ENCODE measurements at places on chromosomes 5 and 9. TPM values are rescaled to one million over a fixed set of nuclear protein-coding genes. Genes with fewer than 3 reads are reported as not detected.

DNA sequence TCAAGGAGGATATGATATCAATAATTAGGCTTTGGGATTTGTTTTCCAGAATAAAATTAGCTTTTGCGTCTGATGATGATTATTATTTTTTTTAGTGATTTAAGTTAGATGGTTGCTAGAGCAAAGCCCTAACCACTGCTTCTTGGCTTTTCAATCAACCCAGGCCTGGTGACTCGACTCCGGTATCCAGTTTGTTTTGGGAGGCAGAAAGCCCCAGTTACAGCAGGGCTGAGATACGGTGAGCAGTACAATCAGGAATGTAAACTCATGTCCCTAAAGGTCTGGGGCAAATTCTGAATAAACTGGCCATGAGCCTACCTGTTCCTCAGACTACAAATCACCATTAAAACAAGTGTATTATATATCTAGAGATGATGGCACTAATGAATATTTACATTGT, 24.4 kb upstream of the CYFIP2 start:
- H3K36me3 ChIP-seq: no peaks in the 10 kb centered on the region
- DNase-seq: no peak
- H3K4me3 ChIP-seq: no peak overlapping the region
- no peaks in the 10 kb centered on the region for H3K4me1 ChIP-seq

GRCh38 chr9:79220251-79220650, 351.5 kb upstream of the TLE4 start:
- no peak for DNase-seq
- H3K36me3 ChIP-seq: no peaks in the 10 kb centered on the region
- H3K27me3 ChIP-seq: no peaks in the 10 kb centered on the region
- H3K4me1 ChIP-seq: no peaks in the 10 kb centered on the region

DNA sequence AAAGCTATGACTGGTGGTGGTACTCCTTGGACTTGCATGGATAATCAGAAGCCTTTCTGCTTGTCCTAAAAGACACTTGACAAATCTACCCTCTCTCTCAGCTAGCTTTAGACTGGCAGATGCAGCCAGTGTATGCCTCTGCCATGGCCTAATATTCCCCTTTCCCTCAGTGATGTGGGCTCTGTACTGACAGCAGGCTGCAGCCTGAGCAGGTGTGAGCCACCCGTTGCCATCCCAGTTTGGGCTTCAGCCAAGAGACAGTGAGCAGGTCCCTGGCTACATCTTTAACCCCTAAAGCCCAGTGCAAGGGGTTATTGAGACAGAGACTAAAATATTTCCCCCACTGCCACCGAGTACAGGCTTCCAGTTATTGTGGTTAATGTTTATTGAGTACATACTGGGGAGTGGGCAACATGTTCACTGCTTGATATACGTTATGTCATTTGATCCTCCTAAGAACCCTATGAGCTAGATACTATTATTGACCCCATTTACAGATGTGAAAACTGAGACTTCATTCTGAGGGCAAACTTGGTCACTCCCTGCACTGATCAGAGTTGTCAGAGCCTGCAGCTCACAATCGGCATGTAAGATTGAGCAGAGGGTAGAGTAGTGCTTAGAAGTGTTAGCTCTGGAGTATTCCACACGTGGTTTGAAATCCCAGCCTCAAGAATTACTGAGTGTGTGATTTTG, 254.2 kb downstream of the ARHGAP26 start:
- H3K27ac ChIP-seq: no peak overlapping the region
- H3K36me3 ChIP-seq: no peaks in the 10 kb centered on the region
- H3K27me3 ChIP-seq: no peaks in the 10 kb centered on the region
- no peak overlapping the region for H3K4me3 ChIP-seq
- H3K4me1 ChIP-seq: peaks cover 12% of the 10 kb centered on the region

- H3K27ac ChIP-seq: no peak overlapping the region
- H3K27me3 ChIP-seq: no peaks in the 10 kb centered on the region
- DNase-seq: peak; percentile 37
- H3K36me3 ChIP-seq: no peaks in the 10 kb centered on the region
- no peak overlapping the region for H3K4me3 ChIP-seq
These were observed 674.9 kb downstream of the SEMA5A start for GRCh38 chr5:8870959-8871355.

DNA sequence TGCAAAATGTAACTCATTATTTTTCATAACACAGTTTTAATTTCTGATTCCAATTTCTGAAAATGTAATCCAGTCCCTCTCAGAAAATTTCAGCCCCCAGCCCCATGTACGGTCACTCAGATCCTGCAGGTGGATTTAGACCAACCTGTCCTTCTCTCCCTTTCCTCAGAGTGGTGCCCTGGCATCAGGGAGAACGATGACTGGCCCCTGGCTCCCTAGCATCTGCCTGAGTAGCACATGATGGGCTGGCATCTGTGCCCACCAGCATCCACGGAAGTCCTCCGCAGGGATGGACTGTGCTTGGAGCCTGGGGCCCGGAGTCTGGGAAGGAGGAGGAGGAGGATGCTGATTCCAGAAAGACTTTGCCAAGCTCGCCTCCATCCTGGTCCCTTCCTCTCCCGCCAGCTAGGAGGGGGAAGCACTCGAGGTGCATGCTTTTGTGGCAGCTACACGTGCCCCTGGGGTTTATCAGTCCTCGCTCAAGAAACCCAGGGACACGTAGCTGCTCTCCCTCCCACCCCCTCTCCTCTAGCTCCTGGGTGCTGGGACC, 54.4 kb upstream of the RUFY1 start:
- no peak overlapping the region for H3K27ac ChIP-seq
- H3K27me3 ChIP-seq: no peaks in the 10 kb centered on the region
- no peak for DNase-seq

GRCh38 chr5:124683917-124684555, 62.4 kb downstream of the ZNF608 start:
- peaks cover 2% of the 10 kb centered on the region for H3K4me1 ChIP-seq
- no peak overlapping the region for H3K4me3 ChIP-seq
- H3K27ac ChIP-seq: no peak overlapping the region
- H3K27me3 ChIP-seq: no peaks in the 10 kb centered on the region

DNA sequence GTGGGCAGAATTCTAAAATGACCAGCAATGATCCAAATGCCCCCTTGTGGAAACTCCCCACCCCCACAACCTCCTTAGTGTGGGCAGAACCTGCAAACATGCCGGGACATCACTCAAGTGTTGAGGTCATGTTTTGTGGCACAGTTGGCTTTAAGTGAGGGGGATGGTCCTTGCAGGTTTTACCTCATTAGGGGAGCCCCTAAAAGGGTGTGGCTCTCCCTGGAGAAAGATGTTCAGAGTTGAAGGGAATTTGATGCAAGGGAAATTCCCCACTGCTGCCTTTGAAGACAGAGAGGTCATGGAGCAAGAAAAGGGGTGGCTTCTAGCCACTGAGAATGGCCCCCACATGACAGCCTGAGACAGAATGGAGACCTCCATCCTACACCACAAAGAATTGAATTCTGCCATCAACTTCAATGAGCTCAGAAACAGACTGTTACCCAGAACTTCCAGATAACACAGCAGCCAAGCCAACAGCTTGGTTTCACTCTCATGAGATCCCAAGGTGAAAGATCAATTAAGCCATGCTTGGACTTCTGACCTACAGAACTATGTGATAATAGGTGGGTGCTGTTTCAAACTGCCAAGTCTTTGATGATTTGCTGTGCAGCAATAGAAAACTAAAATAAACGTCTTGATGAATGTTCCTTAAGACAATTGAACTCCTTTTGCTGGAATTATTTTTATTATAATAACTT, 103.4 kb downstream of the MED10 start:
- no peak for DNase-seq
- no peak overlapping the region for H3K27ac ChIP-seq
- H3K27me3 ChIP-seq: no peaks in the 10 kb centered on the region

DNA sequence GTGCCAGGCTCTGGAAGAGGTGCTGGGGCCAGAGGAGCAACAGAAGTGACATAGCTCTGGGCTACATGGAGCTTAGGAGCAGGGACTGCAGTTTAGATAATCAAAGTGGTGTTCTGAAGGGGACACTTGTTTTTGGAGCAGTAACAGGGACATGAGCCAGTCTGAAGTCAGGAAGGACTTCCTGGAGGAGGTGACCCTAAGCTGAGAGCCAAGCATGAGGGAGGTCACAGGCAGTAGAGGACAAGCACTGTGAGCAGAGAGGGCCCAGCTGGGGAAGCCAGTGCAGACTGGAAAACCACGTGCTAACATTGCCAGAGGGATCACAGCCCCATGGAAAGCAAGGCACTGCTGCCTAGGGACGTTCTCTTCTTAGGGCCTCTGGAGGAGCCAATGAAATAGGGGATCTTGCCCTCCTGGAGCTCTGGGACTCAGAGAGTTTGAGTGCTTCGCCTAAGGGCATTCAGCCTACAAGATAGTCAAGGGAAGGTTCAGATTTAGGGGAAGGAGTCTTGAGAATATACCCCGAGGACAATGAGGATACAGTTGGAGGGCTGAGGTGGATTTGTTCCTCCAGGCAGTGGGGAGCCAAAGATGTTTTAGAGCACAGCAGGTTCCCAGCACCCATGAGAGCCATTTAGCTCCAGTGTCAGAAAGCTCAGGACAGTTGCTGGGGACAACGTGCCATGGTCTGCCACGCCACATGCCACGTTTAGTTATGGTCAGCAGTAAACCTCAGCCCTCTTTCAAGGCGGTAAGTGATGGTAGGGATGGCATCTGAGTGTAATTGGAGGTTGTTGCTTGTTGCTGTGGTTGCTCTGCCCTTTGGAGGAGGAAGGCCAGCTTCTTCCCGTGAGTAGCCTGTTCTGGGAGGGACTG, 40.5 kb upstream of the SH3PXD2B start:
- DNase-seq: no peak
- H3K27ac ChIP-seq: no peak overlapping the region

- H3K36me3 ChIP-seq: no peaks in the 10 kb centered on the region
- peaks cover 24% of the 10 kb centered on the region for H3K4me1 ChIP-seq
- H3K27ac ChIP-seq: peak overlapping the region; percentile 11
- no peaks in the 10 kb centered on the region for H3K27me3 ChIP-seq
These were observed 65.9 kb downstream of the PRDM6 start for GRCh38 chr5:123154886-123155445.

- DNase-seq: no peak
- no peak overlapping the region for H3K27ac ChIP-seq
- no peaks in the 10 kb centered on the region for H3K36me3 ChIP-seq
- H3K4me1 ChIP-seq: no peaks in the 10 kb centered on the region
- H3K27me3 ChIP-seq: peaks cover 23% of the 10 kb centered on the region
These were observed 16.9 kb downstream of the LMX1B start for GRCh38 chr9:126630458-126631237.

DNA sequence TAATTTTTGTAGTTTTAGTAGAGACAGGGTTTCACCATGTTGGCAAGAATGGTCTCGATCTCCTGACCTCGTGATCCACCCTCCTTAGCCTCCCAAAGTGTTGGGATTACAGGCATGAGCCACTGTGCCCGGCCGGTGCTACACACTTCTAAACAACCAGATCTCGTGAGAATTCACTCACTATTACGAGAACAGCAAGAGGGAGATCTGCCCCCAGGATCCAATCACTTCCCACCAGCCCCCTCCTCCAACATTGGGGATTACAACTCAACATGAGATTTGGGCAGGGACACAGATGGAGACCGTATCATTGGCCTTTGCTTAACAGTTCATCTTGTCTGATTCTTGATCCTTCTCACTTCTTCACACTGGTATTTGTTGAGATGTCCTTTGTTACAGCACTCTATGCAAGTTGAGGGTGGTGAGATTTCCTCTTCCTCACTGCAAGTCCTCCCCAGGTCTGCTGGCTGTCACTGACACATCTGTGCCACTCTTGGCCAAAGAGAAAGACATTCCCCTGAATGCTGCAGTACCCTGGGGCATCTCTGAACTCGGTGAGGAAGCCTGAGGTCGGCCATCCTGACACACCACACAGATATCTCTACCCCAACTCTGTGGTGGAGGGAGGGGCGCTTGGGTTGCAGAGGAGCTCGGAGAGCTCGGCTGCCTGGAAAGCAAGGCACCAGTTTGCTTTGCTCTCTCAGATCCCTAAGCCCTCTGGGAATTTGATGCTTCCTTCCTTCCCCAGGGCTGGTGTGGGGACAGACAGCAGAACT, 4.2 kb upstream of the SUB1 start:
- no peaks in the 10 kb centered on the region for H3K27me3 ChIP-seq
- H3K36me3 ChIP-seq: no peaks in the 10 kb centered on the region
- H3K4me3 ChIP-seq: no peak overlapping the region

GRCh38 chr9:131854896-131855613, 115.2 kb upstream of the RAPGEF1 start:
- peak; percentile 20 for DNase-seq
- H3K36me3 ChIP-seq: no peaks in the 10 kb centered on the region
- no peaks in the 10 kb centered on the region for H3K27me3 ChIP-seq
- H3K27ac ChIP-seq: no peak overlapping the region
- no peaks in the 10 kb centered on the region for H3K4me1 ChIP-seq

- no peak overlapping the region for H3K4me3 ChIP-seq
- H3K27me3 ChIP-seq: no peaks in the 10 kb centered on the region
- no peaks in the 10 kb centered on the region for H3K36me3 ChIP-seq
- no peak for DNase-seq
- H3K27ac ChIP-seq: no peak overlapping the region
- no peaks in the 10 kb centered on the region for H3K4me1 ChIP-seq
These were observed 756.2 kb downstream of the CDH9 start for GRCh38 chr5:26282190-26282589.

GRCh38 chr5:144134194-144134826, 36.1 kb downstream of the YIPF5 start:
- DNase-seq: no peak
- H3K4me1 ChIP-seq: no peaks in the 10 kb centered on the region
- H3K36me3 ChIP-seq: no peaks in the 10 kb centered on the region

DNA sequence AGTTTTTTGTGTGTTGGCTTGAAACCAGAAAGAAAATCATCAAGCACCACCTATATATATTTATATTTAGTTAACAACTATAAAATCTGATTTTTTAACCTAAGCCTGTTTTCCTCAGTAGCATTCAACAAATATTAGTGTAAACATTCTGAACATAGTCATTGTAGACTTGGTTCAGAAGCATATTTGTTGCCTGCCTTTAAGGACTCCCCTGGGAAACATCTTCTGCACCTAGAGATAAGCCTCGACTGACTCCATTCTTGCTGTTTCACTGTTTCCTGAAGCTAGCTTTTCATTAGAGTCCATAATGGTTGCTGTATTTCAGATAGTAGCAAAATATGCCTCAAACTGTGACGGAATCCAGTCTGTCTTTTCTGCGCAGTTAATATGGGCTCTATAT, 123.5 kb downstream of the TRIO start:
- DNase-seq: no peak
- no peaks in the 10 kb centered on the region for H3K27me3 ChIP-seq
- no peak overlapping the region for H3K4me3 ChIP-seq
- H3K4me1 ChIP-seq: peaks cover 48% of the 10 kb centered on the region
- peaks cover 2% of the 10 kb centered on the region for H3K36me3 ChIP-seq
- peak overlapping the region; percentile 66 for H3K27ac ChIP-seq

DNA sequence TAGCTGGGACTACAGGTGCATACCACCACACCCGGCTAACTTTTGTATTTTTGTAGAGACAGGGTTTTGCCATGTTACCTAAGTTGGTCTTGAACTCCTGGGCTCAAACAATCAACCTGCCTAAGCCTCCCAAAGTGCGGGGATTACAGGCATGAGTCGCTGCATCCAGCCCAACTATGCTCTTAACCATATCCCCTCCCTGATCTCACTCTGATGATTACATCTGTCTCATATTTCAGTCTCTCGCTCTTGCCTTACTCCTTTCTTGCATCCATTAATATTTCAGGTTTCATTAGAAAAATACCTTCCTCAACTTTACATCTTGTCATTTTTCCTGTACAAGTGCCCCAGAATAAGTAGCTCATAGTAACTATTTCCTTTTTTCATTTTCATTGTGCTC, 61.0 kb upstream of the BASP1 start:
- no peaks in the 10 kb centered on the region for H3K36me3 ChIP-seq
- H3K27ac ChIP-seq: no peak overlapping the region
- peaks cover 2% of the 10 kb centered on the region for H3K4me1 ChIP-seq
- peak; percentile 37 for DNase-seq

GRCh38 chr5:134975843-134976242, 8.1 kb downstream of the CATSPER3 start:
- H3K4me1 ChIP-seq: no peaks in the 10 kb centered on the region
- DNase-seq: peak; percentile 19
- no peak overlapping the region for H3K27ac ChIP-seq
- no peaks in the 10 kb centered on the region for H3K27me3 ChIP-seq

INSL4 gene
- not detected for total RNA-seq

ANKRD20A1 gene
- total RNA-seq: under 0.01 TPM
